ENCODE measurements at places on chromosomes 2 and 18.

- no peak for DNase-seq
These were observed 41.8 kb downstream of the TCF7L1 start for GRCh38 chr2:85174943-85175342.

- DNase-seq = no peak
These were observed 108.4 kb downstream of the CAMKMT start for GRCh38 chr2:44470151-44470550.

DNA sequence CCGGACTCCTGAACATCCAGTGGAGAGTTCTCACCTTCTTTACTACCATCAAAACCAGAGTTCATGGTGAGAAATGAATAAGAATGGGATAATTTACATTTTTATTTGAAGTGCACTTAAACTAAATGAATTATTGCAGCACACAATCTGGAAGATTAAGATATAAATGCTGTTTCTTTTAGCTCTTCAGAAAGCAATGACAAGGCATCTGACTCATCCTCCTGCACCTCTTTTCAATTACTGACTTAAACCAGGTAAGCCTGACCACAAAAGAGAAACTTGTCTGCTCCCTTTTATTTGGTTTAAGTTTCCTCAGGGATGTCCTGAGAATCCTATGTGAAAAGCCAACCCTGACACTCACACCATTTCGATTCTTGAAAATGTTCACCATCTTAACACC, 720 bp upstream of the DSC2 start:
- no peak for DNase-seq

DNA sequence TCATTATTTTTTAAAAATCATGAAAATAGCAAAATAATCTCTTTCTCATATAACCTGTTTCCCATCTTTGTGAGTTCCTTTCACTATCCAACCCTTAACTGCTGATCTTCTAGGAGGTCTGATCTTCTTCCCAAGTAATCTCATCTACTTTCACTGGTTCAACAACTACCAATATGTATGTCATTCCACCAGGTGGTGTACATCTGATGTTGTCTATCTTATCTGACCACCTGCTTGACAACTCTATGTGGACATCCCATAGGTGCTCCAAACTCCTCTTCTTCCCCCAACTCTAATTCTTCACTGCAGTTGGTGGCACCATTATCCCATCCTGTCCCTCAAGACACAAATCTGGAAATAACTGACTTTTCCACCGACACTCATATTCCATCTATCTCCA, 62.5 kb downstream of the FAM228A start:
- DNase-seq = no peak

DNA sequence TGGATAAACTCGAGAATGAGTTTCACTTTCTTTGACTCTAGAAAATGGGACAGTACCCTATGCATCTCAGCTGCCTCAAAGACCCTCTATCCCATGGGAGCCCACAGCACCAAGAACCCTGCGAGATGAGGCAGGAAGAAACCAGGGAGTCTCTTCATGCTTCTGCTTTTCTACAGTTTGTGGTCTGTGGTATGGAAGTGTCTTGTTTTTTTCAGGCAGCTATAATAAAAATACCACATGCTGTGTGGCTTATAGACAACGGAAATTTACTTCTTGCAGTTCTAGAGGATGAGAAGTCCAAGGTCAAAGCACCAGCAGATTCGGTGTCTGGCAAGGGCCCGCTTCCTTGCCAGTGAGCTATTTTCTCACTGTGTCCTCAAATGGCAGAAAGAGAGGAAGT, 257.9 kb downstream of the SUCLG1 start:
- DNase-seq = no peak

DNA sequence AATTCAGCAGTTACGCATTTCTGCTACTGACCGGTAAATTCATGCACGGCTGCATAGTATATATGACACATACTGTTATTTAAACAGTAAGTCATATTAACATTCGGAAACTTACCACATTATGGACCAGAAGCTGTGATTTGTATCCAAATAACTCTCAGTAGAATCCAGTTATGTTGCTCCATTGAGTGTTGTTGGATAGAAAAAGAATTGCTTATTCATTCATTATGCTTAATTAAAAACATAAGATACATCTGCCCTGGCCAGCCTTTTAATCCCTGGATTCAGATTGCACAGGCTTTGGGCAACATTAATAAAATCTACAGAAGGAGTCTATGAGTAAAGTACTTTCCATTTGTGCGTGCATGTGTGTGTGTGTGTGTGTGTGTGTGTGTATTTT, 111.3 kb downstream of the CPS1 start:
- no peak for DNase-seq

- no peak for DNase-seq
These were observed 186.8 kb downstream of the FIGN start for GRCh38 chr2:163548970-163549369.

GRCh38 chr2:40458271-40458794, 6.4 kb upstream of the SLC8A1 start:
- no peak for DNase-seq

- DNase-seq = no peak
These were observed 1344.5 kb upstream of the CHAC2 start for GRCh38 chr2:52423111-52423510.

DNA sequence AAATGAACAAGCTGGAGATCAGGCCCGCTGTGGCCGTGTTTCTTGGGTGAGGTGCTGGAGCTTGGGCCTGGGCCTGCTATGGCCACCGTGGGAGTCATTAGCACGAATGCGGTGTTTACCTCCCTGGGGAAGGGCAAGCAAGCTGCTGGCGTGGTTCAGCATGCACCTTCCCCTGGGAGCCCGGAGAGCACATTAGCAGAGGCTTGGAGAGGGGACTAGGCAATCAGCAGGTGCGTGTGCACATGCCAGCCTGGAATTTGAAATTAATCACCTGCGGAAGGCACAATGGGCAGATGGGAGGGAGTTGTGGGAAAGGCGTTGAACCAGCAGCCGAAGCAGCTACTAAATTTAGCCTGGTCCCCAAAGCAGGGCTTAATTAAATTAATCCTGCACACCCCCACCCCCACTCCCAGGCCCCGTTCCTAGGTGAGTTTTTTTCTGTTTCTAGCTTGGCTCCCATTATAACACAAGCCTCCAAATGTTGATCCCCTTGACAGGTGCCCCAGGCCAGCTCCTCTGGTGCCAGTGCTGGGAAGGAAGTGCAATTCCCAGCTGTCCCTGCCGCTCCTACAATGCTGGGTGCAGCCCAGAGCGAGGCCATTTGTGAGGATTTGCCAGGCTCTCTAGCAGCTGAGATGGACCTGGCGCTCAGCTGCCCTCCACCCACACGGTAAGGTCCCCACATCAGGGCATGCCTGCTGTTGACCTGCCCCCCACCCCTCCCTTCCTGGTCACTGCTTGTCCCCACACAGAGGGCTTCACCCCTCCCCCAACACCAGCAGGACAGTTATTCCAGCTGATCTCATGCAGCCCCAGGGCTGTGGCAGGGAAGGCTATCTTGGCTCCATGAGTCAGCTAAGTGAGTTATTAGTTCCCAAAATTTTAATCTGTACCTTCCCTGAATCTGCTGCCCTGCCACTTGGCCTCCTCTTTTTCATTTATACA, 115.0 kb downstream of the ZBTB7C start:
- no peak for DNase-seq

DNA sequence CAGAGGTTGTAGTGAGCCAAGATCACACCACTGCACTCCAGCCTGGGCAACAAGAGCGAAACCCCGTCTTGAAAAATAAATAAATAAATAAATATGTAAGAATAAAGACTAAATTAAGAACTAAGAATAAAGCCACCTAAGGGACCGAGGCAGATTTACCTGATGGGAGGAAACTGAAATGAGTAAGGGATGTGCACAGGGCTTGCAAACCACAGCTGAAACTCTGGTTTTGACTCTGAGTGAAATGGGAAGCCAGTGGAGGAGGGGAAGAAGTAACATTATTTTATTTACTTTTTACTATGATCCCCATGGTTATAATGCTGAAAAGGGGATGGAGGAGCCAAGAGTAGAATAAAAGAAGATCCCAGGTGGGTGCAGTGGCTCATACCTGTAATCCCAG, 107.3 kb downstream of the CABYR start:
- DNase-seq = no peak

DNA sequence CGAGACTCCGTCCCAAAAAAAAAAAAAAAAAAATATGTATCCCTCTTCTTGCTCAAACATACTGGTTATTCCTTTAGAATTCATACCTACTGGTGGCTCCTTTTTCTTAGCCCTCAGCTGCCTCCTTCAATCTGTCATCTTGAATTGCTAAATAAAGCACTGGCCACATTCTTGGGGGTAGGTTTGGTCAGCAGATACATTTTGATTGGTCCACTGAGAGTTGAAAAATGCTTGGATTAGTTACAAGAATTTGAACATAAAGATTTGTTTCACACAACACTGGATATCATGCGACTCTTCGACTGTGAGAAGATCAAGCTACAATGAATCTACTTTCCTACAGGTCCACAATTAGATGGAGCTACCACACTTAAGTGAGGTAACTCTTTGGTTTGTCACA, 906.1 kb upstream of the SLC39A10 start:
- DNase-seq = no peak

- peak; percentile 85 for DNase-seq
These were observed at the start of gene ANKAR for GRCh38 chr2:189674374-189675112. ANKAR (plus strand) TSS chr2:189674670; CDS start chr2:189676491, 1,821 bp downstream.

- DNase-seq = no peak
These were observed 5.0 kb upstream of the TMEM178A start for GRCh38 chr2:39660612-39661236.

DNA sequence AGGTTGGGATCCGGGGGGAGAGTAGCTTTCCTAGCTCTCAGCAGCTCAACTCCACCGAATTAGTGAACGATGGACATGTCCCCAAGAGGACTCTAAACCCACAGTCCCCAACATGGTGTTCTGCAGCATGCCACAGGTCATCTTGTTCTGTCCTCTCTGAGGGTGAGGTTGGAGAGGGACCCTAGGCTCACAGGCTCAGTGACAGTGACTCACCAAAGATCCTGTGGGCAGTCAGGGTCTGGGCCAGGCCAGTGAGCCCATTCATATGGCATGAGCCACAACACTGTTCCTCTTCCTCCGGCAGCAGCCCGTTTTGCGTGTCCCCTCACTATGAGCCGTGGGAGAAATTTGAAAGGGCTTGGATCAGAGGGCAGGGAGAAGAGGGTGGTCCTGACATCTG, 2.8 kb upstream of the SLC20A1 start:
- DNase-seq = no peak

GRCh38 chr2:241808721-241809382, at the start of gene NEU4:
NEU4 (plus strand) TSS chr2:241809193; CDS start chr2:241814485, 5,292 bp downstream.
- no peak for DNase-seq

DNA sequence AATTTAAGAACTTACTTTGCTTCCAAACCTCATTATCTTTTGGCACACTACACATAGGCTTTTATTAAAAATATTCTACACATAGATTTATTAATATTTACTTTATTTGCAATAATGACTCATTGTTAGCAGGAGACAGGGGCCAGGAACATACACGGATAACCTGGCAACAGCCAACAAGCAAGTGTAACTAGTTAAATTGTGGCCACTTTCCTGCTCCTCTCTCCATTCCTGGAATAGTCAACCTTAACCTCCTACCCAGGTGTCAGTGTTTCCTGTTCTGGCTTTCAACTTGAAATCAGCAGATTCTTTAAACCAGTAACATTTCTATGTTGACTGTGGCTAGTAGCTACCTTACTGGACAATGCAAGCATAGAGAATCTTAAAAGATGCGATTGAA, 26.5 kb downstream of the ACVR1 start:
- no peak for DNase-seq

- DNase-seq = no peak
These were observed 25.4 kb downstream of the SH3YL1 start for GRCh38 chr2:238431-238830.

DNA sequence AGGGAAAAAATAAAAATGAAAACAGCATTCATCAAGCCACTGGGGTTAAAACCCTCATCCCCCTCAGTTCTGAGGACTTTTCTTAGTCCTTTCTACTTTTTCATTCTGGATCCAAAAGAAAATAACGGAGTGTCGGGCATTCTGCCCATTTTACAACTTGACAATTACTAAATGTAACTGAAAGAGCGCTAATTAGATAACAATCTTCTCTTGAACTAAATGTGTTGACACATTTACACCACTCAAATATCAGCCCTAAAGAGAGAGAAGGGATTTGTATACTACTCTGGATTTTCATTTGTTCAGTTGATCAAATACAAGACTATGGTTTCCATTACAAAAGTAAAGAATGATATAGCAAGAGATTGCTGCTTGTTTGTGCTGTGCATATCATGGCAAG, 27.5 kb downstream of the ABCA12 start:
- DNase-seq = no peak

- no peak for DNase-seq
These were observed 604.4 kb downstream of the TDRD15 start for GRCh38 chr2:21728133-21728532.

Data from left kidney (tissue), 8 donors.